Glutamatergic neuron (in vitro differentiated cells): ENCODE measurements at places on chromosomes 5 and 9.

- no peak for DNase-seq
Measured at GRCh38 chr5:98299435-98299834, 474.0 kb upstream of the RGMB start.

DNA sequence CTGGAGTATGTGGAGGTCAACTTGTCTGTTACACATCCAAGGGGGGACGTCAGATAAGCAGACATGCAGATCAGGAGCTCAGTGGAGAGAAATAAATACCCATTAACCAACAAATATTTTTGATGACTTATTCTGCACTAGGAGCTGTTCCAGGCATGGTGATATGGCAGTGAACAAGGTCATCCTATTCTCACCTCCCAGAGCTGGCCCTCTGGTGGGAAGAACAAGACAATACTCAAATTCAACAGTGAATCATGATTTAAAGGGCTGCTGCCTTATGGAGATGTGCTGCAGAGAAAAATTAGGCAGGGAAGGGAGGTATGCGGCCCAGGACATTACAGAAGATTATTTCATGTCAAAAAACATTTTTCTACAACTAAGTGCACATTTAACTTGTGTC lies 36.5 kb downstream of the SYK start:
- DNase-seq, result no peak

- no peak for DNase-seq
Measured at GRCh38 chr5:75668445-75668844, 48.8 kb downstream of the POC5 start.

- no peak for DNase-seq
Measured at GRCh38 chr5:107541400-107541799, 129.3 kb downstream of the EFNA5 start.

DNA sequence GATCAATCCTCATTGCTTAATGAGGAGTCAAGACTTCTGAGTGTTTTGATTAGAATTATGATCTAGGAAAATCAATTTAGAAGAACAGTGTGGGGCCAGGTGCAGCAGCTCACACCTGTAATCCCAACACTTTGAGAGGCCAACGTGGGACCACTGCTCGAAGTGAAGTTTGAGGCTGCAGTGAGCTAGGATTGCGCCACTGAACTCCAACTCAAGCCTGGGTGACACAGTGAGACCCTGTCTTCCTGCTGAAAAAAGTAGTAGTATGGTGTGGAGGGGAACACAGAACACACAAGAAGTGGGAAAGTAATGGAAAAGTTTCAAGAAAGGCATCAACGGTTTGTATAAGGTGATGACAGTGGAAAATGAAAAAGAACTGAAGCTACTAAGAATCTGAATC lies 9.1 kb downstream of the FNIP1 start:
- no peak for DNase-seq

- peak; percentile 79 for DNase-seq
Measured at GRCh38 chr5:1008451-1009358, at the start of gene NKD2. Gene NKD2 (plus strand): TSS chr5:1008802. CDS start chr5:1009058, 256 bp downstream.

- DNase-seq, result peak; percentile 76
Measured at GRCh38 chr9:35972093-35972492, 14.1 kb upstream of the OR2S2 start.

DNA sequence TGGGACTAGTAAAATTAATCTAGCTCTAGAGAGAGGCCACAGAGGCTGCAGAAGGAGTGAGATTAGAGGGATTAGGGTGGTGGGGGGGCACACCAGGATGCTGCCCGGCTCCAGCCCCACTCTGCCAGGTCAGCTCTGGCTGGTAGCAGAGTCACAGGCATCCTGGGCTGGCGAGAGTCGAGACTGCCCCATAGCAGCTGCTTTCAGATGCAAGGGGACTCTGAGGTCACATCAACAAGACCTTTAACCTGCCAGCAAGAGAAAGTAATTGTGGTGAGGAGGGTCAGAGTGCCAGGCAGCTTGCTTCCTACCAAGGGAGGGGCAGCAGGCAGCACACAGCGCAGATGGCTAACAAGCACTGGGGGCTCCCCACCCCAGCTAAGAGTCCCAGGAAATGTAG lies 7.5 kb downstream of the EPB41L4B start:
- DNase-seq, result no peak

GRCh38 chr5:75681125-75681830 lies 36.0 kb downstream of the POC5 start:
- no peak for DNase-seq

GRCh38 chr5:110838961-110839360 lies 100.2 kb downstream of the SLC25A46 start:
- DNase-seq, result no peak

- no peak for DNase-seq
Measured at GRCh38 chr9:106868565-106868964, 5.6 kb downstream of the ZNF462 start.

GRCh38 chr5:17276445-17276844 lies 59.0 kb downstream of the BASP1 start:
- DNase-seq, result no peak

- DNase-seq, result no peak
Measured at GRCh38 chr9:36798350-36799065, 225.8 kb downstream of the MELK start.

DNA sequence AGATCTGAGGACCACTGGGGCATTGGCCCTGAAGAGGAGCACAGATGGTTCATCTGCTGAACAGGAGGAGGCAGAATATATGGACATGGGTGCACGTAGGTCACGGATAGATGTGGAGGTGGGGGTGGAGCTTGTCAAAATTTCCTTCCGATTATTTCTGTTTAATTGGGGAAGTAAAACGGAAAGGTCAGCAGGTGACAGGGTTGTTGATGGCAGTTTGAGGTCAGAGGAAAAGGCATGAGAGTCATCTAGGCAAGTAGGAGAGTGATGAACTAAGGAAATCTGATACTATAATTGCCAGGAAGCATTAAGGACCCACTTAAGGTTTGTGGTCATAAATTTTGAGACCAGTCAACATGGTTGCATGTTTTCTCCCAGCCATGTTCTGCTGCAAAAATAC lies 8.4 kb upstream of the FAM81B start:
- DNase-seq, result no peak

DNA sequence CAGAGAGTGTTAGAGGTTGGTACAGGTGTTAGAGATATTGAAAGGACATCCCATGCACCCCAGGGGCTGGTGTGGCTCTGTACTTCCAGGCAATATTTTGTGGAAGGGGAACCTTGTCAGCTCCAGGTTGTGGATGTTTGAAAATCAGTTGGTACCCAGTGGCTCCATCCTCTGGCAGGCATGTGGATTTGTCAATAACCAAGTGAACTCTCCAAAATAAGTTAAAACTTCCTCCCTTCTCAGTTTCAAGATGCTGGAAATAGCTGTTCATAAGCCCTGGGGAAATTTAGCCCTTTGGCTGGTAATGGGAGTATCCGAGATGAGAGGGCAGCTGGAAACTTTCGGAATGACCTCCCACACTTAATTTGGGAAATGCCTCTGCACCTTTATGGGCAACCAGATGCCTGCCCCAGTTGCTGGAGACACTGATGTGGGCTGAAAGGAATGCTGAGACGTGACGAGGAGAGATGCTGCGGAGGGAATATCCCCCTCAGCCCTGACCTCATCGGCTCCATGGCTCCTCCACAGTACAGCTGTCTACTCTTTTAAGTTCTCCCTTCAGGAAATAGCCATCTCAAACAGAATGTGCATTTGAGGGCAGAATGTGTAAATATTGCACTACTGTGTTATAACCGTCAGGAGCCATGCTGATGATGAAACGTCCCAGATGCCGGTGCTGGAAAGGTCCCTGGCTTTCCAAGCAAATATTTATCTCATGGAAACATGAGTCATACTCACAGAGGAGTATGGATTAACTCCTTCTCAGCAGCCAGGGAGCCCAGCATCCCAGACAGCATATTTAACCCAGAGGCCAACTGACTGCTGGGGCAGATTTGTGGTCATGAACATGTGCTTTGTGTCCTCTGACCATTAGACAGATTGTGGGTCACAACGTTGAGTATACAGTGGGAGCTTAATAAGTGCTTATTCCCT lies 29.5 kb downstream of the TGFBI start:
- DNase-seq, result no peak

GRCh38 chr9:38195737-38196161 lies 126.7 kb upstream of the SHB start:
- DNase-seq, result no peak

DNA sequence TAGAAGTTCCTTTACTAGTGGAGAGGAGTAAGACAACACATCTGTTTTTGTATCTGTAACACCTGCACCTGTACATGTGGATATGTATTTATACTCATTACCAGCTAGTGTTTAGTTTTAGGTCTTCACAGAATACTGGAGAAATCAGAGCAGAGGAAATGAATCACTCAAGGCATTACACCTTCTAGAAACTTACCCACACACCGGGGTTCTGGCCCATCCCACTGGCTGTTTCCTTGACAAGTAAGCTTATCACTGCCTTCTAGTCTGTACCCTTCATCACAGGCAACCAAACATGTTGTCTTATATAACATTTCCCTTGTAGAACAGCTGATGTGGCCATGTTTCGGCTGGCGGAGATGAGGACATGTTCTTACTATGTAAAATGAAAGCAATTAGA lies 76.7 kb downstream of the SVEP1 start:
- DNase-seq, result no peak

GRCh38 chr5:131329286-131329560 lies 65.4 kb downstream of the CDC42SE2 start:
- DNase-seq, result no peak

- DNase-seq, result no peak
Measured at GRCh38 chr9:97704851-97705250, 7.7 kb upstream of the XPA start.

GRCh38 chr9:5178126-5178805 lies 7.2 kb downstream of the INSL6 start:
- DNase-seq, result no peak

GRCh38 chr9:86355814-86356213 lies 1.6 kb upstream of the TUT7 start:
- no peak for DNase-seq

DNA sequence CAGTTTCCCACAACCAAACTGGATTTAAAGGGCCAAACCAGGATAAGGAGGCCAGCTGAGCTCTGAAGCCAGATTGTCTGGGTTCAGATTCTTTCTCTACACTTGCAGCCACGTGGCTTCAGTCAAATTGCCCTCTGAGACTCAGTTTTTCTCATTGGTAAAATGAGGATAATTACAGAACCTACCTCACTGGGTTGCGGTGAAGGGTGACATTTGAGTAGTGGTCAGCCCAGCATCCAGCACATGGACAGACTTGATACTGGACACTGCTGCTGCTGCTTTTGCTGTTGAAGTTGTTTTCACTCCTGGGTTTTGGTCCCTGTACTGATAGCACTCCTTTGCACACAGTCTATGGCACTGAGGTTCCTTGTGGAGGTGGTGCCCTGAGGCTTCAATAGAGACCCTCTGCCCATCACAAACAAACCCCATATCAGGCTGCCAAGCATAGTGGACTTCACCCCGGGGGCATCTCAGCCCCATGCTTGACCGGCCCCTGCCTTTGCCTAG lies 25.7 kb upstream of the CDKN2AIPNL start:
- no peak for DNase-seq

- DNase-seq, result no peak
Measured at GRCh38 chr5:149775785-149776184, 45.7 kb downstream of the PPARGC1B start.

- no peak for DNase-seq
Measured at GRCh38 chr5:163649514-163649913, 144.1 kb downstream of the MAT2B start.

GRCh38 chr9:18499062-18499461 lies 25.1 kb downstream of the ADAMTSL1 start:
- no peak for DNase-seq

DNA sequence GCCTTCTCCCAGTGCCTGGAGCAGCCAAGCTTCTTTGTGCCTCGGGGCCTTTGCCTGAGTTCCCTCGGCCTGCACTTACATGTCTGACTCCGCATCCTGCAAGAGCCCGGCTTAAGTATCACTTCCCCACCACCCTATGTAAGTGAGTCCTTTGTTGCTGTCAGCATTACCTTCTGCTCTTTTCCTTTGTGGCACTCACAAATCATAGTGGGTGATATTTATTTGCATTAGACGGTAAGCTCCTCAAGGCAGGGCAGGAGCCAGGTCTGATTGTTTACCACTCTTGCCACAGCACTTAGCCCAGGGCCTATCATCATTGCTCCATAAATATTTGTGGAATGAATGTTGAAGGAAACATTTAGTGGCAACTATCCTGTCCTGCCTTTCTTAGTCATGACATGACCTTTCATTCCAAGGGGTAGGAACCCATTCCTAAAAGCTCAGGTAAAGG lies 4.8 kb downstream of the GM2A start:
- no peak for DNase-seq

DNA sequence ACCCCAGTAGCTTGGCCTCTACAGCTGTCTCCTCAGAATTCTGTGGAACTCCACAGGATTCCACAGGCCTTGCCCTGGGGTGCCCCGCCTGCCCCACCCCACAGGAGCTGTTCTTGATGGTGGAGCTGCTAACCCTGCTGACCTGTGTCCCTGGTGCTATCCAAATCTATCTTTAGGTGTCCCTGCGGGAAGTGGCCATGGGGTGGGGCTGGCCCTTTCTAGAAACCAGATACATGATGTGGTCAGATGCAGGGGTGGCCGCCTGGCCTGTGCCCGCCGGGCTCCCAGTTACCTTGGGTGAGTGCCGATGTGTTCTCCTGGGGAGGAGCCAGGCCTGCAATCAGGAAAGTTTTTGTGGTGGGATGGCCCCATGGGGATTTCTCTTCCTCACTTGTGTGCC lies 34.2 kb downstream of the WNK2 start:
- no peak for DNase-seq

GRCh38 chr5:88826646-88827585 lies 56.1 kb downstream of the MEF2C start:
- no peak for DNase-seq
